Kidney capillary endothelial cell (primary cell): ENCODE measurements at places on chromosomes 11 and 22.

DNA sequence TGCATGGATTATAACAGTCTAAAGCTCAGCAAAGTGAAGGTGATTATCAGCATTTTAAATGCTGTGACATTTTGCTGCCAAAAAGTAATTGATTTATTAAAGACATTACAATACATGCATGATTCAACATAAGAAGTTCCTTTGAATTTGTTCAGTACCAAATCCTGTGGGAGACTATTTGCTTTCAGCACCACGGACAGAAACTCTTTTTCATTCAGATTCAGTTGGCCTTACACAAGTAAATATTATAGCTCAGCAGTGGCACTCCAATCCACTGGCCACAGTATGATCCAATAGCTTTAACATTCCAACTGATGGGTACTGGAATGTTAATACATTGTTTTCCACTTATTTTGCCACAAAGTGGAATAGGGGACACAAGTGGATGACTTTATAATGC is 806.7 kb downstream of the NTM start:
- DNase-seq: peak; percentile 35

DNA sequence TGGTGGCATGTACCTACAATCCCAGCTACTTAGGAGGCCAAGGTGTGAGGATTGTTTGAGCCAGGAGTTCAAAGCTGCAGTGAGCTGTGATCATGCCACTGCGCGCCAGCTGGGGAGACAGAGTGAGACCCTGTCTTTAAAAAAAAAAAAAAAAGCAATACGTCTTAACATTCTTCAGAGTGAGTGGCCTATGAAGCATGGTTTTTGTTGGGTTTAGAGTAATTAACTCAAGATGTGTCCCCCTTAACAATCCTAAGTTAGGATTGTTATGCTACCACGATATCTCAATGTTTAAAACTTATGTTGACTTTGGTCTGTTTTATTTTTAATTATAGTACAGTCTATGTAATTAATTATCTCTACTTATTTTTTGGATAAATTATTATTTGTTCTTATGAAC is 156.1 kb downstream of the HIPK3 start:
- no peak for DNase-seq

GRCh38 chr11:95926726-95927125 is 2.8 kb upstream of the MTMR2 start:
- no peak for DNase-seq

DNA sequence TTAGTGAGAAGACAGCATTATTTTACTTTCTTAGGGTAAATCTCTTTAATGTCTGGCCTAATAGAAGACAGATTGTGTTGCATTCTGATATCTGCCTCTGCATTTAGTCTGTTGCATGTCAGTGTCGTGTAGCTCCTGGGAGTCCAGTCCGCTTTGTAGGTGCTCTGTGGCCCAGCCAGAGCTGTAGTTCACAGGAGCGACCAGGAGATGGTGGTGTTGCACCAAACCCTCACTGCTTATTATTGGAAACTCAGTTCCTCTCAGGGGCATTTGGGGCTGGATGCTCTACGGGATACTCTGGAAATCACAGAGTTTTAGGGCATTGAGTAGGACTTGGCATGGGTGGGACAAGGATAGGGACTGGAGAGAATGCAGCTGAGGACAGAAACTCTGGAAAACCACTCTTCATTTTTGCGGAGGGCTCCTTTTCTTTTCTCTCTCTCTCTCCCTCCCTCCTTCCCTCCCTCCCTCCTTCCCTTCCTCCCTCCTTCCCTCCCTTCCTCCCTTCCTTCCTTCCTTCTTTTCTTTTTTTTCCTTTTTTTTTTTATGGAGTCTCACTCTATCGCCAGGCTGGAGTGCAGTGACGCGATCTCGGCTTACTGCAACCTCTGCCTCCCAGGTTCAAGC is 21.7 kb downstream of the MIAT start:
- peak; percentile 86 for DNase-seq

- DNase-seq: no peak
Observed at GRCh38 chr11:86160541-86161149, 83.9 kb upstream of the EED start.

- no peak for DNase-seq
Observed at GRCh38 chr11:71396548-71397123, 51.6 kb downstream of the DHCR7 start.
